ENCODE measurements at places on chromosomes 16 and 17. TPM values are rescaled to one million over a fixed set of nuclear protein-coding genes. Genes with fewer than 3 reads are reported as not detected.
A peak's percentile ranks its signal among the peaks of the same experiment; 100 is the strongest.

DNA sequence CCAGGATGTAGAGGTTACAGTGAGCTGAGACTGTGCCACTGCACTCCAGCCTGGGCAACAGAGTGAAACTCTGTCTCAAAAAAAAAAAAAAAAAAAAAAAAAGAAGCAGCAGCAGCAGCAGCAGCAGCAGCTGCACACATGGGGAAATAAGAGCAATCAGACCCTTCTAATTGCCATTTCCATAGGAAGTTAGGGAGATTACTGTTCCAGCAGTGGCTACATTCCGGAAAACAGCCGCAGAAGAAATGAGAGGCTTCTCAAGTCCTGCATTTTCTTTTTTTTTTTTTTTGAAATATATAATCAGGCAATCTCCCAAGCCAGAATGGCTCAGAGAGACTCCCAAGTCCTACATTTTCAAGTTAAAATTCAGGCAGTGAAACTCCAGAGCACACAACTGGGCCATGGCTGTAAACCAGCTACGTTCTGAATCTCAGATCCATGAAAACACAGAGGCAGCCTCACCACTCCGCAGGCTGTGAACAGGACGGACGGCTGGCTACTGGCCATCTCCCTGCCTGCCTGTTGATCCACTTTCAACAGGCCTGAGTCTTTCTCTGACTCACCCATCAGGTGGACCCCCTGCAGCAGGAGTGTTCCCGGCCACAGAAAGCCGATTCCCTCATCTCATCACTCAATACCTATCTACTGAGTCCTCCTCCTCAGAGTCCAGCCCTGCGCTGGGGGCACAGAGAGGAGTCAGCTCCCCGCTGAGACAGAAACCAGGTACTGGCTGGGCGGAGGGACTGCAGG is 15.0 kb downstream of the TRPV1 start:
- DNase-seq: peak; percentile 35
- no peaks in the 10 kb centered on the region for H3K36me3 ChIP-seq
- H3K4me3 ChIP-seq: no peak overlapping the region
- no peaks in the 10 kb centered on the region for H3K27me3 ChIP-seq

DNA sequence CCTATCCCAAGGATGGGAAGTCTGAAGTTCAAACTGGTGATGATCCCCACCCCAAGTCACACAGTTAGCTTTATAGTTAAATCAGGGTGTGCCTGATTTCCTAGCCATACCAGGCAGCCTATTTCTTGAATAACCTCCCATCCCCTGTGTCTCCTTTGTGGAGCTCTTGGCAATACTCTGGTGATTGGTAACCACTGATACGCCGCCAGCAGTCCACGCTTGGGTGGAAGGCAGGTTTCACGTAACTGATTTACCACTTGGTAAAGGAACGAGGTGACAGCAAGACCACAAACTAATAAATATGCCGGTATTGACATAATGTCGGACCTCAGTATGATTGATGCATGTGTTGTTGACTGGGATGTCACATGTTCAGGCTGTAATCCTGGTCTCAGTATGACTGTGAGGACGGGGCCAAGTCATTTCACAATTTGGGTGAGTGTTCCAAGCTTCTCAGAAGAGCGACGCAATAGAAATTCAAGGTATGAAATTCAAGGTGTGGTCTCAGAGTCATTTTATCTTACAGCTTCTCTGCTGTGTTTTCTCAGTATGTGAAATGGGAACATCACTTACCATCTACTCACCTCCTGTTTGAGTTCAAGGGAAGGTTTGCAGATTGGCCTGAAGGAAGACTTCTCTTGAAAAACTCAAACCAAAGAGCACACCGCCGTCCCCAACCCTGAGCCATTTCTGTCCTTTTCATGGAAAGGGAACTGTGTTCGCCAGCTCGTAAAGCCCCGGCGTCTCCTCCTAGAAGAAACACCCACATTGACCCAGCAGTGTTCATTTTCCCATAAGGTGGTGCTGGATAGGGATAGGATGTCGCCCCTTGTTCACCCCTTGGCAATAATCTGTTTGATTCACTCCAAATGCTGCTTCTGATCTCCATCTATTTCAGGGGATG is 678.9 kb downstream of the WWOX start:
- no peak for DNase-seq
- H3K27ac ChIP-seq: no peak overlapping the region
- H3K4me3 ChIP-seq: no peak overlapping the region
- H3K27me3 ChIP-seq: no peaks in the 10 kb centered on the region
- no peaks in the 10 kb centered on the region for H3K4me1 ChIP-seq

GRCh38 chr16:53089434-53090285 is 34.9 kb downstream of the CHD9 start:
- peaks cover 36% of the 10 kb centered on the region for H3K4me1 ChIP-seq
- H3K27me3 ChIP-seq: no peaks in the 10 kb centered on the region
- no peak overlapping the region for H3K4me3 ChIP-seq
- H3K36me3 ChIP-seq: no peaks in the 10 kb centered on the region

DNA sequence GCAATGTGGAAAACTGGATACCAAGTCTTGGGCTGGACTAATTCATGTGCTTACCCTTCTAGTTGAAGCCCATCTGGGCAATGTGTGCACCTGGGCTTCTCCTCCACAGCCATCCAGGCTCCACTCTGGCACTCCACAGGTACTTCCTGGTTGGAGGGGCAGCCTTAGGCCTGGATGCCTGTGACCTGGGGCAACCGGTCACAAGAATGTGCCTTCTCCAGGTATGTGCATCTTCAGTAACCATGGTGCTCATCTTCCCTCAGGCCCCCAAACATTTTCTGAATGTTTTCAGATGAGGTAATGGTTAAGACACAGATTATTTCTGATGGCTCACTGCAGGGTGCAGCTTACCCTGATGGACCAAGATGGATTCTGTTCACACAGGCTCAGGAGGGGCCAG is 11.1 kb downstream of the C16orf86 start:
- peaks cover 2% of the 10 kb centered on the region for H3K36me3 ChIP-seq
- H3K4me3 ChIP-seq: no peak overlapping the region
- no peaks in the 10 kb centered on the region for H3K4me1 ChIP-seq
- no peak overlapping the region for H3K27ac ChIP-seq
- DNase-seq: no peak

DNA sequence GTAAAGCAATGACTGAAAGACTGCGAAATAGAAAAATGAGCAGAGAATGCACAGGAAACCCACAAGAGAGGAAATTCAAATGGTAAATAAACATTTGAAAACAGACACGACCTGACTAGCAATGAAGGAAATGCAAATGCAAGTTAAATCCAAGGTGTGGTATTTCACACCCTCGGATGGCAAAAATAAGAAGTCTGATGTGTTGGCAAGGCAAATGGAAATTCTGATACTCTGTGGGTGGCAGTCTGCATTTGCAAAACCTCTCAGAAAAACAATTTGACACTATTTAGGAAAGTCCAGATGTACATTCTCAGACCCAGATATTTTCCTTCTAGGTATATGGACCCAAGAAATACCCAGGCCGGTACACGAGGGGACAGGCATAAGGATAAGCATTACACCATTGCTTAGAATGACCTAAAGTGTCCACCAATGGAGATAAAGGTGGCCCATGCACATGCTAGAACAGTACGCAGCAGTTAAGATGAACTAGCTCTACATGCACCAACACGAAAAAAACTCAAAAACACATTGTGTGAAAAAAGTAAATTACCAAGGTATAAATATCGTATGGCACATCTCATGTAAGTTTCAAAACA is 116.7 kb downstream of the GAS7 start:
- peaks cover 16% of the 10 kb centered on the region for H3K4me1 ChIP-seq
- H3K36me3 ChIP-seq: no peaks in the 10 kb centered on the region
- DNase-seq: peak; percentile 51
- H3K27me3 ChIP-seq: no peaks in the 10 kb centered on the region

DNA sequence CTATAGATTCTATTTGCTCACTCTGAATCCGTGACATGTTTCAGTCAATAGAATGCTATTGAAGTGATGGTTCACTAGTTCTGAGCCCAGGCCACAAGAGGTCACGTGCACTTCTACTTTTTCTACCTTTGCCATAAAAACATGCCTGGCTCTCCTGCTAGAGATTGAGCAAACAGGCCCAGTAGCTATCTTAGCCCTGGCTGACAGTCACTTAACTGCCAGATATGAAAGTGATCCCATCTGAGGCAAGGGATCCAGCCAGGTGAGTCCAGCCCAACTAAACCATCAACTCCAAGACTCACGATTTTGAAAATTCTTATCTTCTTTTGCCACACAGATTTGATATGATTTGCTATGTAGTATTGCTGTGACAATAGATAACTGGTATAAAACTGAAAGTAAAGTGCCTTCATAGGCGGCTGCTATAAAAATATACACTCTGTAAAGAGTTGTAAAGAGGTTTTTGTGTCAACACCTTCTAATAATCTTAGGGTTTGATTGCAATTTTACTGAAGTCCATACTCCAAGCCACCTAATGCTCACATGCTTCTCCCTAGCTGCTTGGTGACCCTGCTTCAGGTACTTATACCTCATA is 937.7 kb upstream of the SOX9 start:
- no peak overlapping the region for H3K27ac ChIP-seq
- no peaks in the 10 kb centered on the region for H3K36me3 ChIP-seq
- no peaks in the 10 kb centered on the region for H3K4me1 ChIP-seq
- no peaks in the 10 kb centered on the region for H3K27me3 ChIP-seq
- no peak for DNase-seq

DNA sequence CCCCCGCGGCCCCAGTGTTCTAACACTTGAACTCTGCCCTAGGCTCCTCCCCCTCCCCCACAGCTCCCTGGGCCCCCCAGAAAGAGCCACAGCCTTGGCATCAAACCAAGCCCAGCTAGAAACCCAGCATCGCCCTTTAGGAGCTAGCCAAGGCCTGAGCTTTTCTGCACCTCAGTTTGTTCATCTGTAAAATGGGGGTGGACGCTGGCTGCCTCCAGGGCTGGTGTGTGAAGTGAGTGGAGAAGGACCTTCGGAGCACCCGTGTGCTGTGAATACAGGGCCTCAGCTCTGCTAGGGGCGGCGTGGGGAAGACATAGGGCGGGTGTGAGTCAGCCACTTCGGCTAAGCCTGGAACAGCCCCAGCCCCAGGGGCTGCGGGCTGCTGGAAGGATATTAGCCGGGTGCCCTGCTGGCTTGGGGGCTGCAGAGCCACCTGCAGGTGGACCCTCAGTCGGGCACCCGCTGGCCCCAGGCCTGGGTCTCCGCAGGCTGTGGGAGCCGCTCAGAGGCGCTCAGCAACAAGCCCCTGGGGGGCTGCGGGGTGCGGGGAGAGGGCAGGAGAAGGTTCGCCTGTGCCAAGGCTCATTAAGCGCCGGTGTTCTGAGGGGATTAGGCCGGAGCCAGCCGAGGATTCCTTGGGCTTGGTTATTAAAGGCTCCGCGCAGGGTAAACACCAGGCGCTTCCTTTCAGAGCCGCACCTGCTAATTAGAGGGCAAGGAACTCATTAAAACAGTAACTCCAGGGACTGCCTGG is 217.0 kb upstream of the CIBAR2 start:
- H3K36me3 ChIP-seq: no peaks in the 10 kb centered on the region
- peaks cover 9% of the 10 kb centered on the region for H3K4me1 ChIP-seq
- H3K27ac ChIP-seq: no peak overlapping the region
- H3K27me3 ChIP-seq: no peaks in the 10 kb centered on the region

- no peaks in the 10 kb centered on the region for H3K27me3 ChIP-seq
- no peak for DNase-seq
- H3K36me3 ChIP-seq: no peaks in the 10 kb centered on the region
- peaks cover 3% of the 10 kb centered on the region for H3K4me1 ChIP-seq
Measured at GRCh38 chr16:56715126-56715525, 14.8 kb upstream of the NUP93 start.

The NATD1 gene
- total RNA-seq: 2.7 TPM

The CRAMP1 gene
- 24.3 TPM for total RNA-seq

All from CD8-positive, alpha-beta memory T cell (primary cell).